Hematopoietic multipotent progenitor cell treated with erythropoietin and hydrocortisone succinate and interleukin-3 and kit ligand, for 15 days (in vitro differentiated cells): ENCODE measurements at places on chromosomes 13 and 19.
A peak's percentile ranks its signal among the peaks of the same experiment; 100 is the strongest.

- no peak for DNase-seq
These were observed 227.9 kb downstream of the TEX29 start for GRCh38 chr13:111548301-111548700.

DNA sequence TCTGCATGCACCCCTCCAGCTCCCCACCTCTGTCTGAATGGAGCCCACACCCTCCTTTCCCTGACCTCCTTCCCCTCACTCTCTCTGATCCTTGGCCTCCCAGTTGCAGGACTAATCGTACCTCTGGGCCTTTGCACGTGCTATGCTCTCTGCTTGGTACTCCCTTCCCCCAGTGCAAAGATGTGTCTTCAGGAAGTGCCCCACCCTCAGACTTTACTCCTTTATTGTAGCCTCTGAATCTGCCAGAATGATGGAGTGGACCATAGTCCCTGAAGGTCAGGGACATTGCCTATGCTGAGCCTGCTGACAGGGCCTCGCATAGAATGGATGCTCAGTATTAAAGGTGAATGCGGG lies 1.3 kb upstream of the JUND start:
- DNase-seq: peak; percentile 14

- no peak for DNase-seq
These were observed 802 bp downstream of the DMPK start for GRCh38 chr19:45781214-45782161.

DNA sequence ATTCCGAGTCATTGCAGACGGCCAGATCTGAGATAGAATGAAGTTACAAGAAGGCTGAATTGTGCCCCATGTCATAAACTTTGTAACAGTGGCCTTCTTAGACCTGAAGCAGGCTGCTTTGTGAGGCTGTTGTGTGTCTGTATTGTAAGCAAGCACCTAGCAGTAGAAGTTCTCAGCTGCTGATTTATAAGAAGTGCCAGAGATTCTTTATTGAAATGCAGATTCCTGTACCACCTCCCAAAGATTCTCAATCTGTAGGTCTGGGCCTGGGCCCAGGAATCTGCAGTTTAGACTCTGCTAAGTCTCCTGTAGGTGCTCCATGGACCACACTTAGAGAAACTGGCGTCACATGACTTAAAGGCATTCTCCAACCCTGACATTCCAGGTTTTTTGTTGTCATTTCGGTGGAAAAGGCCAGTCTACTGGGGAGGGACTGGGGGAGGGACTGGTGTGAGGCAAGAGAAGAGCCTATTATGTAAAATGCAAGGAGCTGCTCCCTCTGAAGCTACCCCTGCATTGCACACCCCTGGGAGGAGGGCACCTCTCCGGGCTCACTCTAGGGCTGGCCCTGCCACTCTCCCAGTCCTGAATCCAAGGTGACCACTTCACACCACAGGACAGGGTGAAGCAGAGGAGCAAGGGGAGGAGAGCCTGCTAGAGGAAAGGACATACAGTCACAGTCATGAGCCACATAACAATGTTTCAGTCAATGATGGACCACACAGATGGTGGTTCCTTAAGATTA lies 769 bp upstream of the TMEM272 start:
- DNase-seq: peak; percentile 4

GRCh38 chr13:38045278-38046048 lies 175.9 kb upstream of the TRPC4 start:
- DNase-seq: peak; percentile 15
